ENCODE measurements at places on chromosomes 7 and 10.

GRCh38 chr7:33350577-33350976 lies 221.2 kb downstream of the BBS9 start:
- DNase-seq: no peak

- DNase-seq: no peak
These were observed 42.2 kb upstream of the PDGFA start for GRCh38 chr7:561631-562373.

- DNase-seq: no peak
These were observed 25.7 kb downstream of the MYOF start for GRCh38 chr10:93456480-93456879.

DNA sequence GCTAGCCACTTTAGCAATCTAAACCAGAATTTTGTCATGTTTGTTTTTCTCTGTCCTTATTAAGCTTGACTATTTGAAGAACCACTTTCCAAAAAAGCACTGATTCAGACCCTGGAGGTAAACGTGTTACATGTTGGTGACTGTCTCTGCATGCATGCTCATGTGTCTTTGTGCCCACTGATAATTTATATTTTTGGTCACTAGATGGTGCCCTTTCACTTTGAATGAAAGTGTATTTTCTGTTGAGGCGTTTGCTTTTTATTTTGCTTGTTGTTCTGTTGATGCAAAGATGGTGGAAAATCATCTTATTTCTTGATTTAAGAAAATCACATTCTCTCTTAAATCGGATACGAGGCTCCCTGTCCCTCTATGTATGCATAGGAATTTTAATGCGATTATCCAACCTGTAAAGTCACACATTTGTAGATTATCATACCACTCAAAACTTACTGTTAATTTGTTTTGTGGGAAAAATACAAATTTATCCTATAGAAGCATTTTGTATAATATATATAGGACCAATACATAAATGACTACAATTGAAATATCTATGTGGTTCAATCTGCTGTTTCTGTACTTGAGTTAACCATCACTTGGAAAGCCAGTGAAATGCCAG lies 269.3 kb downstream of the BICC1 start:
- no peak for DNase-seq

GRCh38 chr7:70477036-70478010 lies 654.6 kb upstream of the GALNT17 start:
- no peak for DNase-seq

- no peak for DNase-seq
These were observed 53.0 kb downstream of the CUL2 start for GRCh38 chr10:35037104-35037503.

DNA sequence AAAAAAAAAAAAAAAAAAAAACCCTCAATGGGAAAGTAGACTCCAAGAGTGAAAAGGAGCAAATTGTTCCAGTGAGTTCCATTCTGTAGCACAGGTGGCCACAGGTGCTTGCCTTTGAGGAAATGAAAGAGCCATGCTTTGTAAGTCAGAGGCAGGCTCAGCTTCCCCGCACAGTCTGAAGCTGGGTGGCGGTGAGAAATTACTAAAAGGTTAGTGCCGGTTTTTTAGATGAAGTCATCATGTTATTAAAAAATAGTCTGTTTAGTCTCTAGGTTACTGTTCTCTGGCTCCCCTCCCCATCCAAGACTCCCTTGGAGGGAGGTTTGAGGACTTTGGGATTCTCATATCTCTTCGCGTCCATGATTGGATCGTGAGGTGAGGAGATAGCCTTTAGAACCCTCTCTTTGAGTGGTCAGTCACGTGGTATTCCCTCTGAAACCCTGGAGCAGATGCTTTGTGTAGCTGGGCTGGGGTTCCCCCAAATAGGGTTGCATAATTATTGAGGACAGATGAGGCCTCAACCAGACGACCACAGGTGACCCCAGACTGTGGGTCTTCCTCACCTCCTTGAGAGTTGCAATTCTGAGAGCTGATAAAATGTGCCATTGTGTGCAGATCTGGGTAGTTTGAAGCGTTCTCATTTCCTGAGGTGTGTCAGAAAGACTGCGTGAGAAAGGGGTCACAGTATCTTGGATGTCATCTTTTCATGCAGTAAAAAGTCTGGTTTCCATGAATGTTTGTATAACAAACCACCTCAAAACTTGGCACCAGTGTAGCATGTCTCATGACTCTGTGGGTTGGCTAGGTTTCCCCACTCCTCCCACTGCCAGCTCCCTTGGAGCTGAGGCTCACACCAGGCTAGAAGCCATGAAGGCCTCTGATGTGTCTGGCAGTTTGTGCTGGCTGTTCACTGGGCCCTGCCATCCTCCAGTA lies 27.1 kb downstream of the OGDH start:
- DNase-seq: no peak

- DNase-seq: no peak
These were observed 396.1 kb downstream of the SFMBT2 start for GRCh38 chr10:7014721-7015120.

DNA sequence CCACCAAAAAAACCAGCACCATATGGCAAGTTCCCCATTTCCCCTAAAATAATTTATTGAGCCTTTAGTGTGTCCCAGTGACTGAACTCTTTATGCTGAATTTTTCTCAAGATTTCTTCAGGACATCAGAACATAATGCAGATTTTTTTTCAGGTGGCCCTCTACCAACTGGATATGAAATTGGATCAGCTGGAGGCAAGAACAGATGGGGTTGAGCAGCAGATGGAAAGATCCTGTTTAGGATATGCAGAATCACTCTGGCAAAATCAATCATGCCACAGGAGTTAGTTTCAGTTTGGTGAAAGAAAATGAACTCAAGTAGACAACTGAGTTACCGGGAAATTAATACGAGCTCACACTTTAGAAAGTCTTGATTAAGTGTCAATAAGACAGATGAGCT lies 761.5 kb upstream of the C7orf33 start:
- DNase-seq: no peak

- DNase-seq: no peak
These were observed 318.9 kb downstream of the CXCL12 start for GRCh38 chr10:44065788-44066526.

DNA sequence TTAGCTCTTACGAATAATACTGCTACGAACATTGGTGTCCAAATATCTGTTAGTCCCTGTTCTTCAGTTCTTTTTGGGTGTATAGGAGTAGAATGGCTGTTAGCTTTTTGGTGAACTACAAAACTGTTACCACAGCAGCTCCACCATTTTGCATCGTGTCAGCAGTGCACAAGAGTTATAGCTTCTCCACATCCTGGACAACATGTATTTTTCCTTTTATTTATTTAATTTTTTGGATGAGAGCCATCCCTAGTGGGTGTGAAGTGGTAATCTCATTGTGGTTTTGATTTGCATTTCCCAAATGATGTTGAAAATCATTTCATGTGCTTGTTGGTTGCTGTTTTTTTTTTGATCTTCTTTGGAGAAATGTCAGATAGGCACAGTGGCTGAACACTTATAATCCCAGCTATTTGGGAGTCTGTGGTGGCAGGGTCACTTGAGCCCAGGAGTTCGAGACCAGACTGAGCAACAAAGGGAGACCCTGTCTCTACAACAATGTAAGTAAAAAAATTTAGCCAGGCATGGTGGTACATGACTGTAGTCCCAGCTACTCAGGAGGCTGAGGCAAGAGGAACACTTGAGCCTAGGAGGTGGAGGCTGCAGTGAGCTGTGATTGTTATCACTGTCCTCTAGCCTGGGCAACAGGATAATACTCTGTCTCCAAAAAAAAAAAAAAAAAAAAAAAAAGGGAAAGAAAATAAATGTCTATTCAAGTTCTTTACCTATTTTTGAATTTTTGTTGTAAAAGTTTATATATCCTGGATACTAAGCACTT lies 31.7 kb downstream of the TRIM24 start:
- DNase-seq: no peak

DNA sequence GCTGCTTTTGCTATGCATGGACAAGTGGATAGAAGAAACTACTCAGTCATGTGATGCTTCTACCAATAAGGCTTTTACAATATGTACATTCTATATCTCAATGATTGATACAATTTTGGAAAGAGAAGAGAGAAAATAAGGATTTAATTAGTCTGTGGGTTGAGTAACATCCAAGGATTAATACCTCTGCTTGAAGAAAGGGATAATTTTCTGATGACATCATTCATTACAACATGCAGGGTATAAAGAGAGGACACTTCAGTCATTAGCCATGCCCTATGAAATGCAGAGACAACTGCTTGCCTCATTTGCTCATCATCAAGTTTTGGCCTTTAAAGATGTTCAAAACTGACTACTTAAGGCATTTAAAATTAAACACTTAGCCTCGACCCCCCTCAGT lies 237.3 kb downstream of the AHR start:
- DNase-seq: no peak

- DNase-seq: no peak
These were observed 704.7 kb upstream of the MBL2 start for GRCh38 chr10:53477313-53477675.

DNA sequence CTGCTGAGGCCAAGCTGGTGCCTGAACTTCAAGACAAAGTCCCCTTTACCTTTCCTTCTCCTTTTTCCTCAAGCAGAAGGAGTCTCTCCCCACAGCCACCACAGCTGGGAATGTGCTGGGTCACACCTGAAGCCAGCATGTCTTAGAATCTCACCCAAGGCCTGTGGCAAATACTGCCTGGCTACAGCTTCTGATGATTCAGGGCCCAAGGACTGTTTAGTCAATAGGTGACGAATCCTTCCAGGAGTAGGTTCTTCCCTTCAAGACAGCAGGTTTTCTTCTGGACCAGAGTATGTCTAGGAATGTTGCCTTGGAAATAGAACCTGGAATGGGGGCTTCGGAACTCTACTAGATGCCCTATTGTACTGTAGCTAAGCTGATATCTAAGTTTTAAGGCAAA lies 374.6 kb downstream of the KIF20B start:
- no peak for DNase-seq

GRCh38 chr7:87344446-87344845 lies 1.0 kb upstream of the CROT start:
- DNase-seq: no peak

DNA sequence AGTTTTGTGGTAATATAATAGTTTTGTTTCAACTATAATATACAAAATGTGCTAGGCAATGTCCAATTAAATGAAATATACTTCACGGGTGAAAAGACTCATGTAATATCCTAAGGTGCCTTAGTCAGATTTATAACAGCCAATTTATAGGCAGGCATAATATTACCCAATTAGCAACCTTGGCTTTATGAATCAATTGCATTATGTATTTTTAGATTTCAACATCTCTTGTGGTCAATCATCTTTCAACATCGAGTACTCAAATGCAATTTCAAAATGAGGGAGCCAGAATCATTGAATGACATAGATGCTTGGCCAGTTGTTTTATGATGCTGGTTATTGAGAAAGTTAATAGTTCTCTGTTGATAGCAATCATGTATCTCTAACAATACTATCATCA lies 110.3 kb upstream of the SP8 start:
- DNase-seq: no peak

GRCh38 chr10:72847681-72848080 lies 45.9 kb upstream of the OIT3 start:
- no peak for DNase-seq

GRCh38 chr7:129166745-129167144 lies 21.7 kb upstream of the SMO start:
- DNase-seq: no peak

- DNase-seq: no peak
These were observed 21.7 kb downstream of the OPALIN start for GRCh38 chr10:96337106-96337505.

- DNase-seq: no peak
These were observed 20.1 kb downstream of the P4HA1 start for GRCh38 chr10:73076360-73077183.

DNA sequence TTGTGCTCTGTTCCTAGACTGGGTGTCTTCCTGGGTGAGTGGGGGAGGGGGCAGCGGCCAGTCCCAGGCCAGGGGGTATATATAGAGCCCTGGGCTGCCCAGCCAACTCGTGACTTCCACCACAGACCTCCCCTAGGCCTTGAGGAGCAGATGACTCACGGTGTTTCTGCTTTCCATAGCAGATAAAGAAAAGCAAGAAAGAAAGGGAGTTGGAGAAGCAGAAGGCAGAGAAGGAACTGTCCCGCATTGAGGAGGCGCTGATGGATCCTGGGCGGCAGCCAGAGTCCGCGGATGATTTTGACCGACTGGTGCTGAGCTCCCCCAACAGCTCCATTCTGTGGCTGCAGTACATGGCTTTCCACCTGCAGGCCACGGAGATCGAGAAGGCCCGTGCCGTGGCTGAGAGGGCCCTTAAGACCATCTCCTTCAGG lies 10.1 kb downstream of the CALHM2 start:
- no peak for DNase-seq

DNA sequence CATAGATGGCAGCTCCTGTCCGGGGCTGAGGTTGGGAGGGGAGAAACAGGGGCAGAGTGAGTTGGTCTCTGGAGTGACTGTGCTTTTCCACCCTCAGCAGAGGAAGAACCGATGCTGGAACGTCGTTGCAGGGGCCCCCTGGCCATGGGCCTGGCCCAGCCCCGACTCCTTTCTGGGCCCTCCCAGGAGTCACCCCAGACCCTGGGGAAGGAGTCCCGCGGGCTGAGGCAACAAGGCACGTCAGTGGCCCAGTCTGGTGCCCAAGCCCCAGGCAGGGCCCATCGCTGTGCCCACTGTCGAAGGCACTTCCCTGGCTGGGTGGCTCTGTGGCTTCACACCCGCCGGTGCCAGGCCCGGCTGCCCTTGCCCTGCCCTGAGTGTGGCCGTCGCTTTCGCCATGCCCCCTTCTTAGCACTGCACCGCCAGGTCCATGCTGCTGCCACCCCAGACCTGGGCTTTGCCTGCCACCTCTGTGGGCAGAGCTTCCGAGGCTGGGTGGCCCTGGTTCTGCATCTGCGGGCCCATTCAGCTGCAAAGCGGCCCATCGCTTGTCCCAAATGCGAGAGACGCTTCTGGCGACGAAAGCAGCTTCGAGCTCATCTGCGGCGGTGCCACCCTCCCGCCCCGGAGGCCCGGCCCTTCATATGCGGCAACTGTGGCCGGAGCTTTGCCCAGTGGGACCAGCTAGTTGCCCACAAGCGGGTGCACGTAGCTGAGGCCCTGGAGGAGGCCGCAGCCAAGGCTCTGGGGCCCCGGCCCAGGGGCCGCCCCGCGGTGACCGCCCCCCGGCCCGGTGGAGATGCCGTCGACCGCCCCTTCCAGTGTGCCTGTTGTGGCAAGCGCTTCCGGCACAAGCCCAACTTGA lies 2.7 kb downstream of the REPIN1 start:
- no peak for DNase-seq

DNA sequence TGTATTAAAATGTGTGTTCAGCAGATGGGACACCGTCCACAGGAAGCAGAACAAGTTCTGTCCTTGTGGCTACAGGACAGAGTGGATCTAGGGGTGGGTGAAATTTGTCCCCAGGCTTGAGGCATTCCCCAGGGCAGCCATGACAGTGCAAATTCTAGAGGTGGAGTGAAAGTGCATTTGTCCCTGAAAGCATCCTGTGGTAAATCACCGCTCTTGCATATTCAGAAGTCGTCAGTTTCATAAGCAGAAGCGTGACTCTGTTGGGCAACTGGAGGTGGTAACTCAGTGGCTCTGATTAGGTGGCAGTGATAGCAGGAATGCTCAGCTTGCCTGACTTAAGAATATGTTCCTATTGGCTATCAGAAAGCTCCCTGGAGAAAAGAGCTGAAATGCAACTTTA lies 96.6 kb downstream of the SNX10 start:
- DNase-seq: no peak

GRCh38 chr10:110973400-110973799 lies 54.0 kb downstream of the SHOC2 start:
- no peak for DNase-seq
